Activated naive CD8-positive, alpha-beta T cell treated with anti-CD3 and anti-CD28 coated beads, Interleukin-2, amount 10 ng/mL, durations not matched to agents 7 days and 5 days (primary cell): ENCODE measurements at places on chromosomes 7 and 10. TPM values are rescaled to one million over a fixed set of nuclear protein-coding genes. Genes with fewer than 3 reads are reported as not detected.
A peak's percentile ranks its signal among the peaks of the same experiment; 100 is the strongest.

DNA sequence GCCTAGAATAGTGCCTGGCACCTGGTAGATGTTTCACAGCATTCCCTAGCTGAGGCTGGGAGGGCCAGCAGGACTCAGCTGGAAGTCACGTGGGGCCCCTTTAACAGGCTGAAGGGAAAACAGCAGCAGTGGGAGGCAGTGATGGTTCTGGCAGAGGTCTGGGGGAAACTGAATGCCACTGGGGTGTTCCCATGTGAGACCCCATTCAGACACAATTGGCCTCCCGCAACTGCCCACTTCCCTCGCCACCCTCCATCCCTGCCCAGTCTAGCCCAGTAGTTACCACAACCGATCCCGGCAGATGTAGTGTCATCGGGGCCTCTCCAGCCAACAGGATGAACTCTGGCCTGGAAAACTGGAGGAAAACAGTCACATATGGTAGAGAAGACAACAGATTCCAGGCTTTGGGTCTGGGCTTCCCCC, 38.3 kb downstream of the FRMPD2 start:
- H3K4me3 ChIP-seq: no peak overlapping the region
- H3K36me3 ChIP-seq: no peaks in the 10 kb centered on the region
- no peak overlapping the region for H3K27ac ChIP-seq
- no peak for DNase-seq
- H3K4me1 ChIP-seq: peaks cover 4% of the 10 kb centered on the region

DNA sequence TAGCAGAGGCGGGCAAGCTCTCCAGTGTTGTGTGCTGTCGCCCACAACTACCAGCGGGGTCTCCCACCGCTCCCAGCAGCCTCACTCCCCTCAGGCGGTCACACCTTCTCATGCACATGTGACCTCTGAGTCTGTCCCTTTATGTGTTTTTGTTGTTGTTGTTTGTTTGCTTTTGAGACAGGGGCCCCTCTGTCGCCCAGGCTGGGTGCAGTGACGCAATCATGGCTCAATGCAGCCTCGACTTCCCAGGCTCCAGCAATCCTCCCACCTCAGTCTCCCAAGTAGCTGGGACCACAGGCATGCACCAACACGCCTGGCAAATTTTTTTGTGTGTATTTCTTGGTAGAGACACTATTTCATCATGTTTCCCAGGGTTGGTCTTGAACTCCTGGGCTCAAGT, 1.5 kb downstream of the CPSF4 start:
- no peaks in the 10 kb centered on the region for H3K27me3 ChIP-seq
- peaks cover 27% of the 10 kb centered on the region for H3K4me1 ChIP-seq
- DNase-seq: no peak
- H3K4me3 ChIP-seq: peak overlapping the region; percentile 100
- no peak overlapping the region for H3K27ac ChIP-seq

CFAP43 gene
- total RNA-seq: not detected

NAPEPLD gene
- total RNA-seq: 10.9 TPM

- H3K4me3 ChIP-seq: no peak overlapping the region
- H3K27me3 ChIP-seq: no peaks in the 10 kb centered on the region
- no peak for DNase-seq
- H3K4me1 ChIP-seq: peaks cover 6% of the 10 kb centered on the region
- no peak overlapping the region for H3K27ac ChIP-seq
Observed at GRCh38 chr10:44952779-44953231, 6.8 kb upstream of the RASSF4 start.

- H3K4me3 ChIP-seq: no peak overlapping the region
- H3K27ac ChIP-seq: no peak overlapping the region
- H3K27me3 ChIP-seq: no peaks in the 10 kb centered on the region
Observed at GRCh38 chr10:52332815-52333214, 18.7 kb downstream of the DKK1 start.

ZNF853 gene
- 4.9 TPM for total RNA-seq

PALS2 gene
- 21.6 TPM for total RNA-seq

DNA sequence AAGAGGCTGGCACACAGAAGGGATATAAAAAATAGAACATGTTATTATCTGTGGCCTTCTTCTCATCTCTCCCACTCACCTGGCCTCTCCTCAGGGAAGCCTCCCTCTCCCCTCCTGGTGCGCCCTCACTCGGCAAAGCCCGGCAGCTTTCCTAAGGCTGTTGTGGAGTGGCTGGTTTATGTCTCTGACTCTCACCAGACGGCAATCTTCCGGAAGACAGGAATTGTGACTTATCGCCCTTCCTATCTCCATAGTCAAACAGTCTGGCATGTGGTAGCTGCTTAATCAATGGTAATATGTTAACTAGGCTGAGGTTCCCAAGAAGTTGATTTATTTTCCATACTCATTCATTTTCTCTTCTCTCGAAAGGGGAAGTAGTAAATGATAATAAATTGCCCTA, 78.7 kb downstream of the ATXN7L1 start:
- H3K36me3 ChIP-seq: no peaks in the 10 kb centered on the region
- peaks cover 11% of the 10 kb centered on the region for H3K4me1 ChIP-seq
- H3K27me3 ChIP-seq: no peaks in the 10 kb centered on the region
- no peak overlapping the region for H3K4me3 ChIP-seq
- no peak for DNase-seq
- no peak overlapping the region for H3K27ac ChIP-seq

DNA sequence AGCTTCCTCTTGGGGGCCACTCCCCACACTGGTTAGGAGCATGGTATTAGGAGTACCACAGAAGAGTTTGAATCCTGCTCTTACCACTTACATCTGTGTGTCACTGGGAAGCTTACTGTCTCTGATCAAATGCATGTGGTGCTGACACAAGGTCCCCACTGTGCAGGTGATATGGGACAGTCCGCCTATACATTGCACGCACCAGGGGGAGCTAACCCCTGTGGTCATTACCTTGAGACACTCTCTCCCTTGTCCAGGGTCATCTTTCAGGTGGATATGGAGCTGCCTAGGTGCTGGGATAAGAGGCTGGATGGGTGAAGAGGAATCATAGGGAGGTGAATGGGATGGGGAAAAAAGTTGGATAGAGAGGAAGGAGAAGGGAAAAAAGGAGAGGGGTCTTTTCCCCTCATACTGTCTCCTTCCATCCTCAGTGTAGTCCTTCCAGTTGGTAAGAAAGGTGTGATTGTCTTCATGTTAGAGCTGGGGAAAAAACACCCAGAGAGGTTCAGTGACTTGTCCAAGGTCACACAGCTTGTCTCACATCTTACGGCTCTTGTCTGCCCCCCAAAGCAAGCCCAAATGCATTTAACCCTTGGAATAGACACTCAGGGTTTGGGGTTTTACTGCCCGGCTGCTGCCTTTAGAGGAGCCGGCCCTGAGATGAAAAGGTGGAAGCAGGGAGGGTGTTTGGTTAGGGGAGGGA, 125.9 kb downstream of the CDH23 start:
- H3K27ac ChIP-seq: no peak overlapping the region
- no peaks in the 10 kb centered on the region for H3K36me3 ChIP-seq
- no peaks in the 10 kb centered on the region for H3K4me1 ChIP-seq
- no peak for DNase-seq

PDZD7 gene
- 1.1 TPM for total RNA-seq

DNA sequence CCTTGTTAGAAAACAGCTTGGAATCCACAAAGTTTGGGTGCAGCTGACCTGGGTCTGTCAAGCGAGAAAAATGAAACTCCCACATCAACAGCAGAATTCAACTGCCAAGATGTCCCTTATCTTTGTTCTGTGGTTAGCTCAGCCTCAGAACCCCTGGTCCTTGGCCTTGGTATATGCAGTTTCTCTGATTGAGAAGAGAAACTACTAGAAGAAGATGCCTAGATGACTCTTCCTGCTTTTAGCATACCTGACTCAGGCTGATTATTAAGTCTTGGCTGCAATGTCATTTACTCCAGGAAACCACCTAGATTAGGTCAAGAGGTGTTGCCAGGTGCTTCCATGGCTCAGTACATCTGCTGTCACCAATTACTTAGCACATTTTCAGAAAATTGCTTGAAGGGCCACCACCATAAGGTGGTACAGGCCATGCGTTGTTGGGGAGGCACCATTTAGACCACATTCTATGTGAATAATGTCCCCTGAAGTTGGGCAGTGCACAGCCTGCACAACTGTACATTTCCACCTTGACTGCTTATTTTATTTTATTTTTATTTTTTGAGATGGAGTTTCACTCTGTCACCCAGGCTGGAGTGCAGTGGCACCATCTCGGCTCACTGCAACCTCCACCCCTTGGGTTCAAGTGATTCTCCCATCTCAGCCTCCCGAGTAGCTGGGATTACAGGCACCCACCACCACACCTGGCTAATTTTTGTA, 59.4 kb upstream of the ZNF438 start:
- no peak overlapping the region for H3K27ac ChIP-seq
- peaks cover 17% of the 10 kb centered on the region for H3K4me1 ChIP-seq
- DNase-seq: no peak
- no peaks in the 10 kb centered on the region for H3K36me3 ChIP-seq
- H3K27me3 ChIP-seq: peaks cover 5% of the 10 kb centered on the region

EIF4H gene
- total RNA-seq: 264 TPM
